ENCODE measurements at places on chromosomes 5 and 9. TPM values are rescaled to one million over a fixed set of nuclear protein-coding genes. Genes with fewer than 3 reads are reported as not detected.

DNA sequence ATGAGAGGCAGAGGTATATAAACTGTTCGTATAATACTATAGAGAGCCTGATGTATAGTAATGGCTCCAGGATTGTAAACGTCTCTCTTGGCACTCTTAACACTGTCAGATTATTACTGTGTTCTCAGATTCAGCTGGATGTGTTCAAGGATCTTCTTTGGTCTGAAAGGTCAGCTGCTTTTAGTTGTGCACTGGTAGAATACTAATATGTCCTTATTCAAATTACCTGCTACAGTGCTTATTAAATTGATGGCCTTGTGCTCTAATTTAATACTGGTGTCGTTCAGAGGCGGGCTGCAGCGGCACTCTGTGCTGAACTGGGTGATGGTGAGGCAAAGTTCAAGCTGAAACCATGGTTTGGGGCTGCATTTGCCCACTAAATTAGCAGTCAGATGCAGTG is 216.7 kb upstream of the ARRDC3 start:
- no peak for DNase-seq

GRCh38 chr5:122844136-122844909 is 1.1 kb upstream of the SNX24 start:
- no peak for DNase-seq

GRCh38 chr5:115160975-115161475 is 8.7 kb downstream of the TRIM36 start:
- DNase-seq: no peak

- DNase-seq: no peak
Measured at GRCh38 chr5:124474528-124475215, 271.8 kb downstream of the ZNF608 start.

The GIN1 gene
- 9.4 TPM for polyA plus RNA-seq

The GPR107 gene
- 7.0 TPM for polyA plus RNA-seq

The GADD45G gene
- polyA plus RNA-seq: 118 TPM

The NR5A1 gene
- polyA plus RNA-seq: 0.14 TPM

- no peak for DNase-seq
Measured at GRCh38 chr5:133783481-133783880, 171.1 kb upstream of the FSTL4 start.

DNA sequence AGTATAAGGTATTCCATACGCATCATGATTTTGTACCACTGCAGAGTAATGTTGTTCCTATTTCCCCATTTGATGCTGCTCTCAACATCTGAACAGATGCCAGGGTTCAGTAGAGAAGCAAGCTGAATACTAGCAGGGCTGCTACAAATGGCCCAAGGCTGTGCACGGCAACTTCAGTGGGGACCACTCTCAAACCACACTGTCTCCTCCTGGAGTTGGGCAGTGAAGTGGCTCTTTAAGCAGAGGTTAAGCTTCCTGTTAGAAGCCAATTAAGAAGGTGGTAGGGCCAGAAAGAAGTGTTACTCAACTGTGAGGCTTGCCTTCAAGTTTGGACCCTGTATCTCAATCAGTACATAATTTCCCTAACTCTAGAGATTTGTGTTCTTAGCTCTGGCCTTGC is 32.0 kb downstream of the TMEM245 start:
- DNase-seq: no peak

The OR1Q1 gene
- not detected for polyA plus RNA-seq

The DCANP1 gene
- not detected for polyA plus RNA-seq

GRCh38 chr5:154098465-154098864 is 59.7 kb downstream of the MFAP3 start:
- no peak for DNase-seq

DNA sequence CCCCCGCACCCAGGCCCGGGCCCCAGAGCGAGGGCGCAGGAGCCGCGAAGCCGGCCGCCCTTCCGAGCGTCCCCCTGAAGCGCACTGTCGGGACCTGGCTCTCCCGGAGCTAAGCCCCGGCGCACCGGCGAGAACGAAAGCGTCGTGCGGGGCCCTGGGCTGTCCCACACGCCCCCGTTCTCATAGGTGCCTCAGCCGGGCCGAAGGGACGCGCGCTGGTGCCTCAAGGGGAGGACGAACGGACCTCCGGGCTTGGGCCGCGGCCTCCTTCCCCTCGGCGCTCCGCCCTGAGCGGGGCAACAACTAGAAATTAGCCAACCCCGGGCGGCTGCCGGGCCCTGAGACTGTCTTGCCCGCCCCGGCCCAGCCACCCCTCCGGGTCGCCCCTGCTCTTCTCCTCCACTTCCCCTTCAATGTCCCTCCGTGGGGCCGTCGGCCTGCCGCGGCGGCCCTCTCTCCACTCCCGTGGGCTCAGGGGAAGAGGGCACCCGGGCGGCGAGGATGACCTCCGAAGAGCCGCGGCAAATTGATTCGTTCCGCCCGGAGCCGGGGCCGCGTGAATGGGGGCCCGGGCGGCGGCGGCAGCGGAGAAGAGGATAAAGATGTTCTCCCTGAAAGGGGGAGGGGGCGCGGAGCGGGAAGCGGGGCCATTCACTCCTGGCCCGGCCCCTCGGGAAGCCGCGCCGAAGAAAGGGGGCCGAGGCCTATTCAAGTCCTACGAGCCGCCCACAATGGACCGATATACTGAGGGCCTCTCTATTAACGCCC is 3.5 kb upstream of the PRDM12 start:
- no peak for DNase-seq
